AG04450 (cell line): ENCODE measurements at places on chromosomes 7 and 10.

GRCh38 chr10:34172936-34173533 is 642.1 kb downstream of the PARD3 start:
- no peak for DNase-seq

DNA sequence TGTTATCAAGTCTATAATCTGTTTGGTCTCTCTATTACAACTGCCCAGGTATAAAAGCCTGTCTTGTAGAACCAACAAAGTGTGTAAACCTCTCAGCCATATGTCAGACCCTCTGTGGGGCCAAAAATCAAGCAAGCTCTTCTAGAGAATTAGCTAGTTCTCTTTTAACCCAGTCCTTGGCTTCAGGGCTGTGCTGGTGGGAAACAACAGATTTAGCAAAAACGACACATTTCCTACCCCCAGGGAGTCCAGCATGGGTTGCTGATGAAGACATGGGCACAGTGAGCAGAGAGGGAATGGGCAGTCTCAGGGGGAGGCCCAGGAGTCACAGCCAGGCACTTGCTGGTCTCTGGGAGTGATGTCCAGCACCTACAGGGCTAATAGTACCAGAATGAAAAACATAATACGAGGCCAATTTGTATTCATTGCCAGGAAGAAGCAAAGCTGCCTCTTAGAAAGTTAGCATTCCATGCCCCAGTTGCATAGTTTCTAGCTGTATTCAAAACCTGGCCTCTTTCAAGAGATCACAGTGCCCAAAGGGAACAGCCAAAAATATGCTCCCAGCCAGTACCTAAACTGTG is 80.1 kb downstream of the FRMD4A start:
- DNase-seq, result no peak

DNA sequence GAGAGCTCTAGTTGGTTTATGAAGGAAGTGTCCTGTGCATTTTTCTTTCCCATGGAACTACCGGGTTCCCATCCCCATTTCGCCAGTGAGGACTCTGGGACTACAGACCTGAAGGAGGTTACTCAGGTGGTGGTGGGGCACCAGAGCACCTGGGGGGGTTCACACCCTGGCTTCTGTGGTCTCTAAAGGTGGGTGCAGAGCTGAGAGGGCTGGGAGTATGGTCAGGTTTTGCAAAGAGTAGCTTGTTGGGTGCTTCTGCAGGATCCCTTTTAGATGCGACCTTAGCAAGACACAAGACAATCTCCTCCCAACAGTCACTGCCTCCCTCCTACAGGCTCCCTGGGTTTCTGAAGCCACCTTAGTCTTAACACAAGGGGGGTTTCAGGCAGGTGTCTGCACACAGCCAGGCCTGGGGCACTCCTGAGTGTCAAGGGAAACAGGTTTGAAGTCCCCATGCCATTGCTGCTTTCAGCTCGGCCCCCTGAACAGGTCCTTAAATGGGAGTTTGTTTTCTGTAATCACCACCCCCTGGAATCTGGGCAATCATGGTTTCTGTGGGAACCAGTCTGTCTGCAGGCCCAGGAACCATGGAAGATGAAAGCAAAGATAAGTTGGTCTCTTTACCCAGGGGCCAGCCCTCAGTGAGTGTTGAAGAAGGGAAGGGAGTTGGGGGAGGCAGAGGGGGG is 9.9 kb upstream of the CXCL12 start:
- DNase-seq, result no peak

DNA sequence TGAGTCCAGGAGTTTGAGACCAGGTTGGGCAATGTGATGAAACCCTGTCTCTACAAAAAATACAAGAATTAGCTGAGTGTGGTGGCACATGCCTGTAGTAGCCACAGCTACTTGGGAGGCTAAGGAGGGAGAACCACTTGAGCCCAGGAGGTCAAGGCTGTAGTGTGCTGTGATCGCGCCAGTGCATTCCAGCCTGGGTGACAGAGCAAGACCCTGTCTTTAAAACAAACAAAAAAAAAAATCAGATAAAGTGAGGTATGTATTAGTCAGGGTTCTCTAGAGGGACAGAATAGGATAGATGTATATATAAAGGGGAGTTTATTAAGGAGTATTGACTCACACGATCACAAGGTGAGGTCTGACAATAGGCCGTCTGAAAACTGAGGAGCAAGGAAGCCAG is 101.5 kb upstream of the GPR26 start:
- no peak for DNase-seq

- DNase-seq, result no peak
Measured at GRCh38 chr10:130190737-130191115, 54.5 kb downstream of the GLRX3 start.

DNA sequence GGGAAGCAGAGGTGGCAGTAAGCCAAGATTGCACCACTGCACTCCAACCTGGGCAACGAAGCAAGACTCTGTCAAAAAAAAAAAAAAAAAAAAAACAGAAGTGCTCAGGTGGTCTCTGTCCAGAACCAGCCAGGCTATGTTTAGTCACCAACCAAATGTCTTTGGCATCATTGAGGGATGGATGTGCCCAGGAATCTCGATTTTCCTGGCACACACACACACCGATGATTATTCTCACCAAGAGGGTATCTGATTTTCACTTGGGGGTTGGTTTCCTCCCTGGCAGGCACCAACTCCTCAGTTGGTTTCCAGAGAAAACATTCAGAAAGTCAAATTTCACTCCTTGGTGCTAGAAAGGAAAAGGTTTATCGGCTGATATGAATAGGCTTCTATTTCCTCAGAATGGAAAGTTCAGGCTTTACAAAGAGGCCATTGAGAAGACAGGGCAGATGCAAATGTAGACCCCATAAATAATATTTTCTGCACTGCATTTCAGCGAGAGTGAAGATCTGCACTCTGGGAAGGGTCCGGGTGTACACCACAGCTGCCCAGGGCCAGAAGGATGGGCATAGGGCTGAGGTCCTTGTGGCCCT is 154.8 kb downstream of the TNS3 start:
- DNase-seq, result no peak

- no peak for DNase-seq
Measured at GRCh38 chr7:115094163-115094562, 172.3 kb downstream of the MDFIC start.

- DNase-seq, result no peak
Measured at GRCh38 chr7:2734084-2734686, 46.2 kb downstream of the AMZ1 start.
